ENCODE measurements at places on chromosomes 6 and 20. TPM values are rescaled to one million over a fixed set of nuclear protein-coding genes. Genes with fewer than 3 reads are reported as not detected.

CTCFL gene
- not detected for polyA plus RNA-seq

TSPO2 gene
- polyA plus RNA-seq, result not detected

GINS1 gene
- 0.74 TPM for polyA plus RNA-seq

DNA sequence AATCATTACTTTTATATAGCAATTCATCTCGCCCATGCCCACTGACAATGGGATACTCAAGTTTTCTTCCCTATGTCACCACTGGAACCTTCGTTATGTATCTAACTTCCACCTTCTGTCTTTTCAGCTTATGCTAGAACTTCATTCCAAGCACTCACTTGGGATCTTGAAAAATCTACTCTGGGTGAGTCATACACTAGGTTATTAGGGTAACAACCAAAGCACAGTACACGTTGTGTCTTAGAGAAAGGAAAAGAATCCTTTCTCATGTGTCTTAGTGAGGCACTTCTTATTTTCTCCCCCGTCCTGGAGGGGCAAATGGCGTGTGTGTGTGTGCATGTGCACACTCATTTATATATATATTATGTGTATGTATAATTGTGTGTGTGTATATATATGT, 18.3 kb upstream of the FAM162B start:
- no peak for DNase-seq

DNA sequence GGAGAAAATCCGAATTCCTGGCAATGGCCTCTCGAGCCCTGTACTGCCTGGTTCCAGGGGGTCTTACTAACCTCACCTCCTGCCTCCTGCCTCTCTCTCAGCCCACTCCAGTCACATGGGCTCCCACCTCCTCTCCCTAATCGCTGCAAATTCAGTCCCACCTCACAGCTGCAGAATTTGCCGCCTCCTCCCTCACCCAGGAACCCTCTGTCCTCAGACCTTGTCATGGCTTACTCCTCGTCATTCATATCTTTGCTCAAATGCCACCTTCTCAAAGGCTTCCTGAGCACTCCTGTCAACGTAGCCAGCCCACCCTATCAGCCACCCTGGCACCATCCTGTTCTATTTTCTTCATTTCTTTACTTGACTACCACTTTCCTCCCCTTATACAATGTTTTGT, 89.0 kb downstream of the SLC2A10 start:
- DNase-seq, result no peak

GRCh38 chr6:1770968-1771723, 161.4 kb downstream of the FOXC1 start:
- DNase-seq, result no peak
